Cardiac fibroblast (primary cell): ENCODE measurements at places on chromosomes 13 and 19.

DNA sequence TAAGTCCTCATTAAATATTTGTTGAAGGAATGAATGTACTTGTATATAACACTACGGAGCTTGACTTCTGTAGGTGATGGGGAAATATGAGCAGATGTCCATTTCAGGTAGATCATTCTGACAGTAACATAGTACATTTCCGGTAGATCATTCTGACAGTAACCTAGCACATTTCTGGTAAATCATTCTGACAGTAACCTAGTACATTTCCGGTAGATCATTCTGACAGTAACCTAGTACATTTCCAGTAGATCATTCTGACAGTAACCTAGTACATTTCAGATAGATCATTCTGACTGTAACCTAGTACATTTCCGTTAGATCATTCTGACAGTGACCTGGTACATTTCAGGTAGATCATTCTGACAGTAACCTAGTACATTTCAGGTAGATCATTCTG, 2.5 kb downstream of the PHF11 start:
- DNase-seq, result no peak

DNA sequence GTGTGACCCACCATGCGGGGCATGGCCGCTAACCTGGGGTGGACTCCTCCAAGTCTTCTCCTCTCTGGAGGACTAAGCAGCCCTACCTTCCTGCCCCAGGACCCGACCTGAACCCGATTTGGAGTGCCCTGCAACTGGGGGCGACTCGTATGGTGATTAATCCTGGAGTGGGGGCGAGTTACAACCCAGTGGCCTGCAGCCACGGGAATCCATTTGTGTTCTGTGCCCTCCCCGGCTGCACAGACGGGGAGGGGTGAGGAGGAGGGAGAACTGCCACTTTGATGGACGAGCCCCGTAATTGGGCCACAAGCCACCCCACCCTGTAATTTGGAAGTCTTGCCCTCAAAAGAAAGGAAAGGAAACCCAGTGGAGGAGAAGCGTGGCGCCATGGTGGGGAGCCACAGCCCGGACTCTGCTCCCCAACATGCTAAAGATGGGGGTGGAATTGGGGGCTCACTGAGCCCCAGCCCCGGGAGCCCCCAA, 18.0 kb downstream of the PRR36 start:
- no peak for DNase-seq

- DNase-seq, result peak; percentile 56
Observed at GRCh38 chr13:75749407-75749806, 113.3 kb downstream of the LMO7 start.

DNA sequence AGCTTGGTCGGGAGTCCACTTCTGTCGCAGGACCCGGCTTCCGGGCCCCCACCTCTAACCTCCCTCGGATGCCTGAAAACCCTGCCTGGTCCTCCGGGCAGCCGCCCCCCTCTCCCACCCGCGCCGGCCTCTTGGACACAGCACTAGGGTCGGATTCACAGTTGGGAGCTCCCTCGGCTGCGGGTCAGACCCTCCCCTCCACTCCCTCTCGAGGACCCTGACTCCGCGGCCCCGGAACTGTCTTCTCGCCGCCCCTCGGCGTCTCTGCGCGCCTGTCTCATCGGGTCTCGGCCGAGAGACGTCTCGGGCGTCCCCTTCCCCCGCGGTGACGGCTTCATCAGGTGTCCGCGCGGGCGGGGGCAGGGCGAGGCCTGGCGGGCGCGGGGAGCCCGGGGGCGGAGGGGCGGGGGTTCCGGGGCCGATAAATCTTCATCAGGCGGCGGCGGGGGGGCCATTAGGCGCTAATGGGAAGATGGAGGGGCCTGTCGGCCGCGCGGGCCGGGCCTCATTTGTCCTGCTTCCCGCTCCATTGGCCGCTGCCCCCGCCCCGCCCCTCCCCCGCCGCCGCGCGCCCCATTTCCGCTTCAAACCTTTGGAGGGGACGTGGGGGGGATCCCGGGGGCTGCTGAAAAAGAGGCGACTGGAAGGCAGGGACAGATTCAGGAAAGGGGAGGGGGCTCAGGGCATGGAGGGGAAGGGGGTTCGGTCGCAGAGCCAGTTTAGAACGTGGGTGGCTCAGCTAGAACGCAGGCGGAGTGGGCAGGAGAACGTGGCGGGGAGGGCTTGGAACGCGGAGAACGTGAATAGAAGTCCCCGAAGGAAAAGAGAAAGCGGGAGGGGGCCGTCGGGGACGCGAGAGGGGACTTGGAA, 11.8 kb upstream of the ERFL start:
- DNase-seq, result no peak

DNA sequence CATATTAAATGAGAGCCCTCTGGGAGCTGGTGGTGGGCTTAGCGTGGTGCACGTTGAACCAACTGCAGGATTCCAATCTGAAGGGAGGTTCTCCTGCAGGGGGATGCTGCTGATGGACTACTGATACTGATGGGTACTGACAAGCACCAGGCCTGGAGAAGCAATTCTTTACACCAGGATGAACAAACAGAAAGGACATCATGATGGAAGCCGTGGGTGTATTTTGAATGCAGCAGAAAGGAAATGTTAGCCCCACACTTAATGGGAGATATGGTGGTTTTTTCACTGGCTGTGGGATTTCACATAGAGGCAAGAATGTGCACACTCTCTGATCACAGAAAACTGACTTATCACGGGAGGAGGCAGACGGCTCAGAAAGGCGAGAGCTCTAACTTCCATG, 299.7 kb downstream of the TEX29 start:
- DNase-seq, result no peak

- DNase-seq, result no peak
Observed at GRCh38 chr19:19274146-19274545, 1.0 kb upstream of the TM6SF2 start.

DNA sequence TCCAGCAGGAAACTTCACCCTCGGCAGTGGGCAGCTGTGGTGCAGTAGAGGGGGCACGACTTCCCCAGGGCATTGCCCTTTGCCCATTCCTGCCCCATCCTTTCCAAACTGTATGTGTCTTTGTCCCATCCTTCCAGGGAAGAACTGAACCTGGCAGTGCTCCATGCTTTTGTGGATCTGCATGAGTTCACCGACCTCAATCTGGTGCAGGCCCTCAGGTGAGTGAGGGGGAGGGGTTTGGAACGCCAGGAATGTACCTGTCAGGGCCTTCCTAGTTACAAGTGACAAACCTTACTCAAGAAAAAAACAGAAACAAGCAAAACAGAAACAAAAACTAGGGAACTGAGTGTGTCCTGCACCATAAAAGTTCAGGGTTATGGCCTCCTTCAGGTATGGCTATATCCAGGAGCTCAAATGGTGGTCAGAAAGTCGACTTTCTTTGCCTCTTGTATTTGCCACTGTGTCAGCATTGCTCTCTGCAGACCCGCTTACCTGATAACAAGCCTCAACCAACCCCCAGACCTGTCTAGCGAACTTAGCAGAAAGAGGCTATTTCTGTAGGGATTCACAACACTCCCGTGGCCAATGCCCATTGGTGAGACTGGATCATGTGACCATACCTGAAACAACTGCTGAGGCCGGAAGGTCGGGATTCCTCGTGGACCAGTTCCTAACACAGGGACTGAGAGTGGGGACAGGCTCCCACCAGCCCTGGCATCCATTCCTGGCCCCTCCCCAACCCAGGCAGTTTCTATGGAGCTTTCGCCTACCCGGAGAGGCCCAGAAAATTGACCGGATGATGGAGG, 4.2 kb downstream of the CYTH2 start:
- DNase-seq, result no peak

GRCh38 chr13:70394031-70394548, 285.8 kb upstream of the KLHL1 start:
- no peak for DNase-seq

DNA sequence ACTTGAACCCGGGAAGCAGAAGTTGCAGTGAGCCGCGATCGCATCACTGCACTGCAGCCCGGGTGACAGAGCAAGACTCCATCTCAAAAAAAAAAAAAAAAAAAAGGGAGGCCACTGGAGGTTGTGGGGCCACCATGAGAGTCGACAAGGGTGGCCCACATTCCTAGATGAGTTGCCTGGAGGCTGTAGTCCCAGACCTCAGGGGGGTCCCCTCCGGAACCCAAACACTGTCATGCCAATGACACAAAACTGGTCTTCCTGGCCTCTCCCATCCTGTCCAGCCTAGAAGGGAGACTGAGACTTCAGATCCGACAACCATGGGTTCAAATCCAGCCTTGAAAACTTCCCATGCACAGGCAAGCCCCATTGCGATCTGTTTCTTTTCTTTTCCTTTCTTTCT, 14.7 kb downstream of the SPC24 start:
- no peak for DNase-seq

GRCh38 chr13:29754473-29754806, 96.0 kb downstream of the UBL3 start:
- DNase-seq, result peak; percentile 45

- DNase-seq, result peak; percentile 64
Observed at GRCh38 chr19:5926641-5927440, 12.8 kb downstream of the CAPS start.

- DNase-seq, result no peak
Observed at GRCh38 chr13:113954046-113954835, 19.6 kb downstream of the C13orf46 start.

DNA sequence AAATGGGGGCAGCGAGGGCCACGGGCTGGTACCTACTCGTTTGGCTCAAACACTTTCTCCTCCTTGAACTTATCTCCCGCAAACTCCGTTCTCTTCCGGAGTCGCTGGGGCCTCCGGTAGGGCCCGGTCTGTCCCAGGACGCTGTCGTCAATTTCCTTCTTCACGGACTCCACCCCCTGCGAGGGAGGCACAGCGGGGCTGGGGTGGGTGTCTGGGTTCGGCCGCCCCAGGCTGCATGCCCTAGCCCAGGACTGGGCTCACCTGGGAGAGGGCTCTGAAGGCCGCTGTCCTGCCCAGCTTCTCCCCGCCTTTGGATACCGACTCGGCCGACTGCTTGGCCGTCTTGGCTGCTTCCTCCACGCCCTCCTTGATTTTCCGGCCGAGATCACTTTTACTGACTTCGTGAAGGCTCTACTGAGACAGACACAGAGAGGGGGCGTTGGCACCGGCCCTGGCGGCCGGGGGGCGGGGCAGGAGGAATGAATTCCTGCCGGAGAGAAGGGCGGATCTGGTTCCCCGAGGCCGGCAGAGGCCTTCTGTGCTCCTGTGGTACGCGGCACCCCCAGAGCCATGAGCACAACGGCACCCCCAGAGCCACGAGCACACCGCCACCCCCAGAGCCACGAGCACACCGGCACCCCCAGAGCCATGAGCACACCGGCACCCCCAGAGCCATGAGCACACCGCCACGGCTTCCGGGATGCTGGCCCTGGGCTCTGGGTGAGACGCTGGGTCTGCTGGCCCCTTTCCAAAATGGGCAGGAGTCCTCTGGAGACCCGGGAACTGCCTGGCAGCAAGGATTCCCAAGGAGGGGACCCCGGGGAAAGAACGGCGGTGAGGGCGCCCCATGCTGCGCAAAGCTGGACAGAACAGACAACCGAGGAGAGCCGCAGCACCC, 8.1 kb upstream of the CTXN1 start:
- DNase-seq, result no peak

DNA sequence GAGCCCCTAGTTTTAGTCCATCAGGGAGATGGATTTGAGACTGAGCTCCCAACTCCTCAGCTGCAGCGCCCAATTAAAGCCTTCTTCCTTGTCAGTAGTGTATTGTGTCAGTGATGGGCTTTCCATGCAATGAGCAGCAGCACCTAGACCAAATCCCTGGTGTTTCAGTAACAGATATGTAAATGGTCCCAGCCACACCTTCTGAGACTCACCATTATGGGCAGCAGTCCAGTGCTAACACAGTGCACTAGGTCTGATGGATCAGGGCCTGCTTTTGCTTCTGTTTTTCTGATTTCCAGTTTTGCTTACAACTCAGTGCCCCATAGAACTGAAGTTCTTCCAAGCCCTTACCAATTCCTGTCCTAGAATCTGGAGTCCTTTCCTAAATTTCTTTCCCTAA, 41.8 kb upstream of the MIR17HG start:
- no peak for DNase-seq

DNA sequence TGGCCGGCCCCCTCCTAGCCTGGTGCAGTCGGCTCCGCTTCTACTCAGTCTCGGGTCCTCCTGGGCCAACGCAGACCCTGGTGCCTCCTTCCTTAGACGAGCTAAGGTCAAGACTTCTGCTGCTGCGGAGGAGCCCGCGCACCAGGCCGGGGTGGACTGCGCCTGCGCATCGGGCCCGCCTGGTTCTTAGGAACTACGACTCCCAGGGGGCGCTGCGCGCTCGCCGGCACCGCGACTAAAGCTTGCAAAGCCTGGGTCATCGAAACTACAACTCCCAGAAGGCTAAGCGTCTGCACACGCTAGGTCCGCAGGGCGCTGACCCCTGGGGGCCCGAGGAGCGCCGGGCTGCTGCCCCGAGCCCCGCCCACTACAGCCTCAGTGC, at the start of gene ZNF835:
Gene ZNF835, minus strand, starts transcription at position 145 of the 382 bp plus-strand sequence. CDS start 6,559 bp downstream, outside the sequence.
- peak; percentile 53 for DNase-seq

DNA sequence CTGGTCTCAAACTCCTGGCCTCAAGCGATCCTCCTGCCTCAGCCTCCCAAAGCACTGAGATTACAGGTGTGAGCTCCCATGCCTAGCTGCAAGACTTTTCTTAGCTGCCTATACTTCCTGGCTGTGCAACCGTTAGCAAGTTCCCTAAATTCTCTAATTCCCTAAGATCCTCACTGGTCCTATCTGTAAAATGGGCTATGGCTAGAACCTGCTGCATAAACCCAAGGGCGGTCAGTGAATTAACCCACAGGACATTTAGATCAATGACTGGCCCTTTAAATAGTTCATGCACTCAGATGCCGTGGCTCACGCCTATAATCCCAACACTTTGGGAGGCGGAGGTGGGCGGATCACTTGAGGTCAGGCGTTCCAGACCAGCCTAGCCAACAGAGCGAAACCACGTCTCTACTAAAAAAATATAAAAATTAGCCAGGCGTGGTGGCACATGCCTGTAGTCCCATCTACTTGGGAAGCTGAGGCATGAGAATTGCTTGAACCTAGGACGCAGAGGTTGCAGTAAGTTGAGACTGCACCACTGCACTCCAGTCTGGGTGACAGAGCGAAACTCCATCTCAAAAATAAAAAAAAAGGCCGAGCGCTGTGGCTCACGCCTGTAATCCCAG, 4.1 kb upstream of the C19orf53 start:
- DNase-seq, result no peak

- DNase-seq, result no peak
Observed at GRCh38 chr19:44776402-44777096, 1.1 kb upstream of the CBLC start.

DNA sequence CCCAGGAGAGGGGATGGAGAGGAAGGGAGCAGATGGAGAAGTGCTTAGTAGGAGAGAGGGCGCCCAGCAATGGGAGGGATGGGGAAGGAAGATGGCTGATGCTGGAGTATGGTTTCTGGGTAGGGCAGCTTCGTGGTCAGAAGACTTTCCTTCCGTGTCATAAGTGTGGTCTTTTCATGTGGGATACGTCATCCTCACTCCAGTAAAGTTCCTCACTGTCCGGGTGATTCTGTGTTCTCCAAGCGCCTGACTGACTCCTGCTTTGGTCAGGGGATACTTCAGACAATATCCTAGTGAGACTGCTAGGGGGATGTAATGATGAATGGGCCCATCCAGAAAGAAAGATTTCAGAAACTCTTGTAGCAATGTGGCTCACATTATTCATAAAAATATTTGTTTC, 3.9 kb upstream of the OR10H3 start:
- no peak for DNase-seq
